Activated CD8-positive, alpha-beta memory T cell treated with anti-CD3 and anti-CD28 coated beads, Interleukin-2, amount 10 ng/mL, durations not matched to agents 7 days and 5 days (primary cell): ENCODE measurements at places on chromosomes 5 and 9.

DNA sequence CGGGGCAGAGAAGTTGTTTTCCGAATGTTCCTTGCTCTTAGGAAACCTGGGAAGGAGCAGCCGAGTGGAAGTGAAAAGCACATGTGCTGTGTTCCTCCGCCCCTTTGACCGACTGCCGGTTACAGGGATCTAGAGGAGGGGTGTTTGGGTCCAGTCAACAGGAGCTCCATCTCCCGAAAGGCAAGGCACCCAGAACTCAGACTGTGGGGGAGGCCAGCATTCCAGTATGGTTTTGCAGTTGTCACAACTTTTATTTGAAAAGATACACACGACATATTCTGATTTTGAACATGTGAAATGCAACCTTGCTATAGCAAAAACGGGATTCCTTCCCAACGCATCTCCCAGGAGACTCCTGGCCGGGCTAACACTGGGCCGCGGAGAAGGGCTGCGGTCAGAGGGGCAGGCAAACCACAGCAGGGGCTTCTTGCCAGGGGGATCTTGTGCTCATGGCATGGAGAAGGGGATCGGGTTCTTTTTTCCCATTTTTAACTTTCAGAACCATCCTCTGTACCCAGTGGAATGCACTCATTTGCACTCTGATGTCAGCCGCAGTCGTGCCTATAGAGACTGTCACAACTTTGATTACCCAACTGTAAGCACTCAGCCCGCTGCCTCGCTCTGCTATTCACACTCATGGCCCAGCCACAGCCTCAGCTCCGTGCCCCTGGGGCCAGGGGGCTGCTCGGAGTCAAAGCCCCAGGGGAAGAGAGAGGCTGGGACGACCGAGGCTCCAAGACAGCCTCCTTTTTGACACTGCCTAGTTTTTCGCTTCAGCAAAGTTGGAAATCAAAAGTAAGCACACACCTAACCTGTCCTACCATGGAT, 3.9 kb downstream of the QRFP start:
- no peak for DNase-seq

DNA sequence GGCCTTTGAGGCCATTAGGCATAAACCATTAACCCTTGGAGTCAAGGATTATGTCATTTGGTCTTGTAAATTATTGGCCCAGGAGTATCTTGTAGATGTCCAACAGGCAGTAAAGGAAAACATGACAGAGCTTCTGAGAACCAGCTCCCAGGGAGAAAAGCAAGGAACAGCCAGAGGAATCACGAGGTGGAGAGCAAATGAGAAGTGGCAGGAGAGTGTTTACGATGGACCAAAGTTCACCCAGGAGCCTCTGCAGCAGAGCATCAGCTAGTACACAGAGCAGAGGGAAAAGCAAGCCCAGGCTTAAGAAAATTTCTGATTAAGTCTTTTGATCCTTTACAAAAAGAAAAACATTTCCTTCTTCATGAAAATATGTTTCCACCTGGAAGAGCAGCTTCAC, 206.2 kb downstream of the NDUFS4 start:
- DNase-seq: no peak

- DNase-seq: no peak
Measured at GRCh38 chr5:77316871-77317661, 106.6 kb downstream of the PDE8B start.

- DNase-seq: no peak
Measured at GRCh38 chr9:136981588-136982231, 1.1 kb upstream of the LCNL1 start.

- DNase-seq: no peak
Measured at GRCh38 chr9:13841746-13842462, 472.0 kb downstream of the NFIB start.

GRCh38 chr5:79157305-79157704, 45.7 kb downstream of the BHMT start:
- no peak for DNase-seq

GRCh38 chr9:90873422-90873821, 71.8 kb downstream of the SYK start:
- peak; percentile 8 for DNase-seq

- DNase-seq: no peak
Measured at GRCh38 chr5:129099184-129099569, 4.6 kb downstream of the ISOC1 start.

DNA sequence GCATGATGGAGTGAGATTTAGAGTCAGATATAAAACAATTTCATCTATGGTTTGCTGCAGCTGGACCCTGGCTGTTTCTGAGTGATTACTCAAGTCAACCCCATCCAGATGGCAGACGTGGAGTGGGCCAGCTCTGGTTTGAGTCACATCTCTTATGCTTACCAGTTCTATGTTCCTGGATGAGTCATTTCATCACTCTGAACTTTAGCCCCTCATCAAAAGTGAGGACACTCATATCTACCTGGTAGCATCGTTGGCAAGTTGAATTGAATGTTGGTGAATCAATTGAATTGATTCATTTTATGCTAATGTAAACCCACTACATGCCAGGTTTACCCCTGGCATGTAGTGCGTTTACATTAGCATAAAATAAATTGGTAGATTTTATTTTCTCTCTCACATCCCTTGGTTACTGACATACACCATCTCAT, 176.4 kb downstream of the FGF18 start:
- no peak for DNase-seq

GRCh38 chr9:89634995-89635742, 30.4 kb downstream of the GADD45G start:
- no peak for DNase-seq

DNA sequence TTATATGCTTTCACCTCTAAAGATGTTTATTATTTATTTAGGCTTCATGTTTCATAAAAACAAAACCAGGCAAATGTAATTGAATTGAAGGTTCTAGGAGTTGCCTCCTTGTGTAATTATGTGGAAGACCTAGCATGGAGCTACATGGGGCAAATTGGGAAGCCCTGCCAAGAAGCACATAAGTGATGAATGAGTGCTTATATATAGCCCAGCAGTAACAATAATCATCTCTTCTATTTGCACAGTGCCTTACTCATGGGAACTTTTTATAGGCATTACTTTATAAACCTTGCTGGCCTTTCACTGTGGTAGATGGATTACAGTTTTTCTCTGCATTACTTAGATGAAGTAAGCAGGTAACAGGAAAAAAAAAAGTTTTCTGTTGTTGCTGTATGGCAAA, 40.0 kb upstream of the GRAMD2B start:
- DNase-seq: no peak

DNA sequence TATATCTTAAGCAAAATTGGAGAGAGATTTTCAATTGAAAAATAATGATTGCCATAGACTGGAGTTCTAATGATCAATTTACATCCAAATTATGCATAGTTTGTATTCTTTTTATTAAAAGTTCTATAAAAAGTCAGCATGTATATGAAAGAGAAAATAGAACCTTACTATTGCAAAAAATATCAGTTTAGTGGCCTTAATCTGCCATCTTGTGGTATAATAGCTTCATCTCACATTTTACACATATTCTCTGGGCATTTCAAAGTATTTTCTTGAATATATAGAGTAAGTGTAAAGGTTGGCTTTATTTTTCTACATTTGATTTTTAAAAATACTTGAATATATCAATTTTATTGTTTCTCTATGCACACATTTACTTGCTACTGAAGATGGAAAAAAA, 1858.6 kb upstream of the CDH9 start:
- no peak for DNase-seq

DNA sequence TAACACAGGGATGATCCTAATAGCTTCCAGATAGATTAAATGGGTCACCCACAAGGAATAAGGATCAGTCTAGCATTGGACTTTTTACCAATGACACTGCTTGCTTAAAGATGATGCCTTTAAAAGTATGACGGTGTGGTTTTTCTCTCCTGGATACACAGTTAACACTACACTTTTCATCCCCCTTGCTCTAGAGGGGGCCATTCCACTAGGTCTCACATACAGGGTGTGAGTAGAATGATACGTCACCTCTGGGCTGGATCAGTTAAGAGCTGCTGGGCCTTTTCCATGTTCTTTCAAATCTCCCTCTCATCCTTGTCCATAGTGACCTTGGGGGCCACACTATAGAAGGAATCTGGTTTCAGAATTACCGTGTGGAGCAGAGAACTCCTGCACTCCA, 140.6 kb downstream of the FSTL4 start:
- no peak for DNase-seq

GRCh38 chr5:167950126-167950721, 341.2 kb upstream of the WWC1 start:
- no peak for DNase-seq

- DNase-seq: no peak
Measured at GRCh38 chr9:101026824-101027223, 1.7 kb upstream of the PLPPR1 start.

GRCh38 chr9:110942522-110942921, 95.7 kb downstream of the LPAR1 start:
- DNase-seq: no peak

DNA sequence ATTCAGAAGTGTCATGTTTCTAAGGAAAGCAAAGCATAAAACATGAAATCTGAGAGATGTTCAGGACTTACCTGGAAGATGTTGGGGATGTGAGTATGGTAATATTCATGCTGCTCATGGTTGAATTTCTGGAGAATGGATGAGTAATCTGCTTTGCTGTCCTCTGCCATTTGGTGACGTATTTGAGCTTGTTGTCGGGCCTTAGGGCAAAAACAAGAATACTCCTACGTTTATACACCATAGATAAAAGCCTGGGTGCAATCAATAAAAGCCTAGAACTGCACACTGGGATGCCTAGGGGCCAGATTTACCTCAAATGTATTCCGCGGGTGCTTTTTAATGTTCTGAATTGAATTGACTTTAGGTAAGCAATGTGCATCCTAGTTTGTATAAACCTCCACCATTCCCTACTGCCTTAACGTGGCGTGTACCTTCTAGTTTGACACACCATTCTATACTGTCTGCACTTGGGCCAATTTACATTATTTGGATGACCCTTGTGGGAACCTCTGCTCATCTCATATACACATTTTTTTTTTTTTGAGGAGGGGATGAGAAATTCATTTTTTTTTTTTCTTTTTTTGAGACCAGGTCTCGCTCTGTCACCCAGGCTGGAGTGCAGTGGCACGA, 94.4 kb downstream of the USP20 start:
- DNase-seq: no peak

DNA sequence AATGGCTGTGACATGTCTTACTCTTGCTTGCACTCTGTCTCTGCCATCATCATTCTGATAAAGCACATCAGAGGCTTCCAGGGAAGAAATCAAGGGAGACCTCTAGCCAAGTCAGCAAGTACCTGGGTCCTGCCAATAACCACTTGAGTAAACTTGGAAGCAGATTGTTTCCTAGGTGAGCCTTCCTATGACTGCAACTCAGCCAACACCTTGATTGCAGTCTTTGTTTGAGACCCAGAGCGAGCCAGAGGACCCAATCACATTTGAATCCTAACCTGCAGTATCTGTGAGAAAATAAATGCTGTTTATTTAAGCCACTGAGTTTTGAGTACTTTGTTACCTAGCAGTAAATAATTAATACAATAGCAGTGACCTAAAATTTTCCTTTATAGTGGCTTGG, 356.8 kb upstream of the CHD1 start:
- DNase-seq: no peak

GRCh38 chr5:123505633-123506032, 6.3 kb upstream of the CSNK1G3 start:
- no peak for DNase-seq

DNA sequence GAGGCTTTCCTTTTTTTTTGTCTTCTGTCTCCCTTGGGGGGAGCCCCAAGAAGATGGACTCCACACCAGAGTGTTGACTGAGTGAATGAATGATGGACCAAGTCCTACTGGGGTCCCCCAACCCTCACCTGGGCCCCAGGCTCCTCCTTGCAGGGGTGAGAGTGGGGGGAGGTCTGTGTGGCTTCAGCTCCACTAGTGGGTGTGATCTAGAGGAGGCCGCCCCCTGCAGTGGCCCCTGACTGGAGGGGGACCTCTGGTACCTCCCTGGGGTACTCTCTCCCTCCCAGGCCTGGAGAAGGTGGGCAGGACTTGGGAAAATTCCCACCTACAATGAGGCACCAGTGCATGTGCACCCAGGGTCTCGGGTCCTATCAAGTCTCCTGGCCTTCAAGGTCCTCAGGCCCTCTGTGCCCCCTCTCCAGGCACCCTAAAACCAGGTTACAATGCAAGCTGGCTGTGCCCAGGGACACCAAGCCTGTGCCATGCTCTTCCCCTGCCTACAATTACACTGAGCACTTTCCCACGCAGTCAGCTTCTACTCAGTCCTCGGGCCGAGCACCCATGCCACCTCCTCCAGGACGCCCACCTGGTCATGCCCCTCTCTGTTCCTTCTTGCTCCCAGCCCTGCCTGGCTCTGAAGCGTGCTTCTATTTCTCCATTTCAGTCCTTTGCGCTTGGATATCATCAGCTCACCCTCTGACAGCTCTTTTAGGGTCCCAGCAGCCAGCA, 117.2 kb upstream of the PHYKPL start:
- DNase-seq: no peak

GRCh38 chr5:91188755-91189154, 194.4 kb downstream of the ARRDC3 start:
- DNase-seq: no peak

- DNase-seq: no peak
Measured at GRCh38 chr9:115456515-115456914, 338.6 kb upstream of the TNC start.
